ENCODE measurements at places on chromosomes 6 and 20. TPM values are rescaled to one million over a fixed set of nuclear protein-coding genes. Genes with fewer than 3 reads are reported as not detected.

DNA sequence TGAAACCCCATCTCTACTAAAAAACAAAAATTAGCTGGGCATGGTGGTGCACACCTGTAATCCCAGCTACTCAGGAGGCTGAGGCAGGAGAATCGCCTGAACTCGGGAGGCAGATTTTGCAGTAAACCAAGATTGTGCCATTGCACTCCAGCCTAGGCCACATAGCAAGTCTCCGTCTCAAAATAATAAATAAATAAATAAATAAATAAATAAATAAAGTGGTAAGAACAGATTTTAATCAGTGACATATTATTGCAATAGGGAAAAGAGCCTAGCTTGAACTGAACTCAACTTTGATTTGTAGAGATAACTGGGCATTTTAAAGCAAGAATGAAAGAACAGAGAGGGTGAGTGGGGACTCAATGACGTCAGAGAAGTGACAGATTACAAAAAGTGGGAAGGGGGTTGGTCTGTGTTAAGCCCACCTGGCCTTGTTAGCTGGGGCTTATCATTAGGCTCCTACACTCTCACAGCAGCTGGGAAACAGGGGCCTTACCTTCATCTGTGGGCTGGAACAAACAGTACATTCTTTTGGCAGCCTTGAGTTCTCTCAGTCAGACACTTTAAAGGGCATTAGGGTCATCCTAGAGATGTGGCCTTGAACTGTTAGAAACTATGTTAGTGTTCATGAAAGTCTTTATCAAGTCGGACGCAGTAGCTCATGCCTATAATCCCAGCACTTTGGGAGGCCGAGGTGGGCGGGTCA lies 24.5 kb upstream of the KIFC1 start:
- peaks cover 13% of the 10 kb centered on the region for H3K4me1 ChIP-seq
- no peaks in the 10 kb centered on the region for H3K36me3 ChIP-seq
- no peak overlapping the region for H3K4me3 ChIP-seq
- no peak for DNase-seq

GRCh38 chr6:40917603-40918002 lies 121.4 kb downstream of the UNC5CL start:
- H3K4me3 ChIP-seq: no peak overlapping the region
- H3K27ac ChIP-seq: no peak overlapping the region
- no peak for DNase-seq
- peaks cover 11% of the 10 kb centered on the region for H3K27me3 ChIP-seq

- no peak overlapping the region for H3K4me3 ChIP-seq
- no peak overlapping the region for H3K27ac ChIP-seq
- no peaks in the 10 kb centered on the region for H3K4me1 ChIP-seq
- DNase-seq: no peak
- H3K36me3 ChIP-seq: peaks cover 14% of the 10 kb centered on the region
- no peaks in the 10 kb centered on the region for H3K27me3 ChIP-seq
These were observed 154.2 kb downstream of the DLL1 start for GRCh38 chr6:170136541-170137175.

The HLA-DQB2 gene
- total RNA-seq: not detected

GRCh38 chr6:164042212-164042611 lies 627.7 kb downstream of the QKI start:
- no peak overlapping the region for H3K27ac ChIP-seq
- H3K4me3 ChIP-seq: no peak overlapping the region
- no peaks in the 10 kb centered on the region for H3K27me3 ChIP-seq
- no peak for DNase-seq
- no peaks in the 10 kb centered on the region for H3K4me1 ChIP-seq

The MAFB gene
- not detected for total RNA-seq

- H3K4me1 ChIP-seq: peaks cover 18% of the 10 kb centered on the region
- peaks cover 20% of the 10 kb centered on the region for H3K36me3 ChIP-seq
- no peak for DNase-seq
These were observed 302.1 kb upstream of the RUNX2 start for GRCh38 chr6:45026003-45026516.

Measured in HFFc6 (cell line).